ENCODE measurements at places on chromosomes 13 and 19.

DNA sequence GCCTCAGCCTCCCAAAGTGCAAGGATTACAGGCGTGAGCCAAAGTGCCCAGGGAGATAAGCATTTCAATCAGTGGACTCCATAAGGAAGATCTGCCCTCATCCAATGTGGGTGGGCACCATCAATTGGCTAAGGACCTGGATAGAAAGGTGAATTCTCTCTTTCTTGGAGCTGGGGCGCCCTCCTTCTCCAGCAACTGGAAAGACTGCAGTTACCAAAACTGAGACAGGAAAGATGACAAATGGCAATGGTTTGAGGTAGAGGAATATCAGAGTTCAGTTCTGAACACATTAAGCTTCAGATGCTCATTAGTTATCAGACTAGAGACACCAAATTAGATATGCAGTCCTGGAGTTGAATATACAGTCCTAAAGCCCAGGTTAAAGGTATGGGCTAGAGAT, 10.5 kb upstream of the ELF1 start:
- no peak for DNase-seq

- DNase-seq, result no peak
These were observed 2.1 kb downstream of the CALM3 start for GRCh38 chr19:46603195-46603637.

DNA sequence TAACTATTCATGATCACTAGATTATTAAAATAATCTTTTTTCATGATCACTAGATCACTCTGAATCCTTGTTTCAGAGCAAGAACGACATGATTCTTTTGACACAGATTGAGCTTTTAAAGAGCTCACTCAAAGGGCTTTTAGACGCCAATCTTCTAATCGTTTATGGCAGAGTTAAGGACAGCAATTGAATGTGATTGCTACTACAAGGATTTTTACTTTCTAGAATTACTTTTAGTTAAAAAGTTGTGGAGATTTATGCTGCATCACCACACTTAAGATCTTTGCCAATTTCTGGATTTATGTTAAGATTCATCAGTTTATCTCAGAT, 1.3 kb downstream of the EXOSC8 start:
- DNase-seq, result no peak

- DNase-seq, result no peak
These were observed 48.4 kb upstream of the CYP2A13 start for GRCh38 chr19:41039806-41040205.

DNA sequence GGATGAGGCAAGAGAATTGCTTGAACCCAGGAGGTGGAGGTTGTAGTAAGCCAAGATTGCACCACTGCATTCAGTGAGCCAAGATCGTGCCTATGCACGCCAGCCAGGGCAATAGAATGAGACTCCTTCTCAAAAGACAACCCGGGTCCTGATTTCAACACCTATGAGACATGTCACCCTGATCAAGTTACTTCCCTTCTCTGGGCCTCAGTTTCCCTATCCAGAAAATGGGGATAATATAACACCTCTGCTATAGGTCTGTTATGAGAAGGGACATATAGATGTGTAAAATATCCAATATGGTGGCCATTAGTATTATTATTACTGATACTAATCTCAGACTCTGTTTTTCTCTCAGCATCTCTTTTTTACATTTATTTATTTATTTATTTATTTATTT, 12.9 kb upstream of the GIPR start:
- DNase-seq, result no peak

DNA sequence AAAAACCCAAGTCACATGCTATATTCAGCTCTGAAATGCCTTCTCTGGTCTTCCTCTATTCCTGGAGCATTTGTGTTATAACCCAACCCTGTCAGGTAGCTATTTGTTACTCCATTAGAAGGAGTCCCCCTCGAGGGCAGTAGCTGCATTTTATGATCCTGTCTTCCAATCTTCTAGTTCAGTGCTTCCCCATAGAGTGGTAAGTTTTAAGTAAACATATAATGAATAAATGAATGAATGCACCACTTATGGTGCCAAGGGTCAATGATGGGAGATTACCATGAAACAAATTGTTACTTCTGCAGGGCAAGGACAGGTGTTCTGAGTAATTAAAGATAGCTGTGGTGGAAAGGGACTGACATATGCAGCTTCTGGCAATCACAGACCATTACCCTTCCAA, 4.0 kb downstream of the RASL11A start:
- no peak for DNase-seq

GRCh38 chr19:32789429-32789828, 69.9 kb downstream of the TDRD12 start:
- DNase-seq, result no peak

- no peak for DNase-seq
These were observed 51.8 kb downstream of the F2RL3 start for GRCh38 chr19:16940626-16941025.

DNA sequence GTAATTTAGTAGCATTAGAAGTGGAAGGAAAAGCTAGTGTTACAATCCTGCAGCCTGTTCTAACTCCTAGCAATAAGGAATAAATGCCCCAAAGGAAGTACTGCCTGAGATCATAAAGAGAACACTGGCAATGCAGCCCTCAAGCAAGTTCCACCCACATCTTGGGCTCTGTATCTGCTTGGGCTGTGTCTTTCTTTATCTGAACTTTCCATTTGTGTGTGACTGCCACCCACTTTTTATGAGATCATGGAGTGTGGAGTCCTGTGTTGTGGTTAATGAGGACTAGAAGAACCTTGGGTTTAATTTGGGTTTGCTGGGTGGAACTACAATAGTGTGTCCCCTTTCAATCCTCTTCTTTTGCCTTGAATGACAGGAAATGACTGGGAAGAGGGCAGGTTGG, 38.2 kb downstream of the RFXAP start:
- DNase-seq, result no peak

DNA sequence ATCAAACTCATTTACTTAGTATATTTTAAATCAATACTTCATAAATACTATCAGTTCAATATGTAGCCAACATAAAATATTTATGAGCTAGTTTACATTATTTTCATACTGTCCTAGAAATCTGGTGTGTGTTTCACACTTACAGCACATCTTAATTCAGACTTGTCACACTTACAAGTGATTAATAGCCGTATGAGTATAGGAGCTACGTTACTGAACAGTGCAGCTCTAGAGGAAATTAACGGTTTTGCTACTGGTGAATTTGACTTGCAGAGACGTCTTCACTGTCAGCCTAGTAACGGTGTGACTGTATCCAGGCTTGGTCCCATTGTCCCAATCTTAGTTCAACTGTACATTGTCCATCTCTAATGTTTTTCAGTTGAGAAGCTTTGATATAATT, 33.7 kb upstream of the POSTN start:
- no peak for DNase-seq

- DNase-seq, result peak; percentile 84
These were observed 539.7 kb downstream of the RFC3 start for GRCh38 chr13:34357435-34358232.

DNA sequence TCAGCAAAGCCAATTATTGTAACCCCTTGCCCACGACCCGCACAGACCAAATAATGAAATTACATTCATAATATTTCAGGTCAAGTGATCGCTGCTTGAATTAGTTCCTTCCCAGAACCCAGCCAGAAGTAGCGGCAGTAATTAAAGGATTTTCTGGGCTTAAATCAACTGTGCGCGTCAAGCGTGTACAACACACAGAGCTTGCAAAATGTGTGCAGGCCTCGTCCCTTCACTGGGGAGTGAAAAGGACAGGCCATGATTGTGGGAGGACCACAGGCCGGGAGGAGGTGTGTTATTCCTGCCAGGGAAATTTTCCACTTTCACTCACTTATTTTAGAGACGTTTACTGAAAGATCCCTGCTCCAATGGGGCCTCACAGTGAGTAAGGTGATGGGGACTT, 84.9 kb downstream of the CHST8 start:
- no peak for DNase-seq

DNA sequence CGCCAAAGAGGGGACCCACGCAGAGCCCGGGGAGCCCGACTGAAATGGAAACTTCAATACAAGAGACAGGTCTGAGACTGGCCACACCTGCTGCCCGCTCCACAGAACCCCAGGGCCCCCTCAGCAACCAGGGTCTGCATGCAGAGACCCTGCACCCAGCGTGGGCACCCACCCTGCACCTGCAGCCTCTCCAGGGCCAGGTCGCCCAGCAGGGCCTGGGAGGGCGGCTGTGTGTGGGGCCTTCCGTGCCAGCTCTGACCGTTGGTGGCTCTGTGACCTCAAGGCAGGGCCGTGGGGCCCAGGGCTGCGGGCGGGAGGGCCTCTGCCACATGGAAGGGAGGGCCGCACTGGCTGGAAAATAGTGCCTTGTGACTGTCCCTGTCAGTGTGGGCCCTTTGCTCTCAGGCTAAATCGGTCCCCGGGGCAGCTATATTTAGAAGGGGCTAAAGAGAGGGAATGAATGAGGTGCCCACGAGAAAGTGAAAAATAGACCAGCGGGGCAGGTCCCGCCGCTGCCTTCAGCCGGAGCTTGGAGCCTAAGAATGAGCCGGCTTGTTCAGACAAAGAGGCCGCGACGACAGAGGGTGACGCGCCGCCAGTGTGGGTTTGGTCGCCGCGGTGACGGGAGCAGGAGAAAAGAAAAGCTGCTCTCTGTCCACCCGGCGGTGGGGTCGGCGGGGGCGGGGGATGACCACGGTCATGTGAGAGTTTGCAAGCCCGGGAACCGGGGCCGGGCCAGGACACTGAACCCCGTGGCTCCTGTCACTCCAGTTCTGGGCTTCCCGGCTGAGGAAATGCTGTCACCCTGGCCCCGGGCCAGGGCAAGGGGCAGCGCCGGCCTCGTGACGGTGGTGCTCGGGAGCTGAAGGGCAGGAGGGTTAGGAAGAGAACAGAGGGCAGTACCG, 70.5 kb downstream of the GADD45B start:
- peak; percentile 89 for DNase-seq

DNA sequence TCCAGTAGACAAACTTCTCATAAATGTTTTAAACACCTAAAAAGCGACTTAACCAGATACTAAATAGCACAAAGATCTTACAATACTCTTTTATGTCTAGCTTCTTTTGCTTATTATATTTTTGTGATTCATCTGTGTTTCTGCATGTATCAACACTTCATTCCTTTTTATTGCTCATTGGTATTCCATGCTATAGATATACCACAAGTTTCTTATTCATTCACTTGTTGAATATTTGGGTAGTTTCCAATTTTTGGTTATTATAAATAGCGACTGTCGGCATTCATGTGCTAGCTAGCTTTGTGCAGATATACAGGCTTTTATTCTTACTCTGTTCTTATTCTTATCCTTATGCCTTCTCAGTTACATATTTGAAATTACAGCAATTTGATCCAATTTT, 50.0 kb upstream of the RGCC start:
- no peak for DNase-seq

- no peak for DNase-seq
These were observed 54.4 kb upstream of the MEDAG start for GRCh38 chr13:30851697-30852096.

- no peak for DNase-seq
These were observed 3.0 kb upstream of the ZNF878 start for GRCh38 chr19:12055784-12056183.

- no peak for DNase-seq
These were observed 309.5 kb downstream of the MTUS2 start for GRCh38 chr13:29129616-29130015.

- DNase-seq, result no peak
These were observed 12.8 kb downstream of the RGCC start for GRCh38 chr13:41470196-41470595.

DNA sequence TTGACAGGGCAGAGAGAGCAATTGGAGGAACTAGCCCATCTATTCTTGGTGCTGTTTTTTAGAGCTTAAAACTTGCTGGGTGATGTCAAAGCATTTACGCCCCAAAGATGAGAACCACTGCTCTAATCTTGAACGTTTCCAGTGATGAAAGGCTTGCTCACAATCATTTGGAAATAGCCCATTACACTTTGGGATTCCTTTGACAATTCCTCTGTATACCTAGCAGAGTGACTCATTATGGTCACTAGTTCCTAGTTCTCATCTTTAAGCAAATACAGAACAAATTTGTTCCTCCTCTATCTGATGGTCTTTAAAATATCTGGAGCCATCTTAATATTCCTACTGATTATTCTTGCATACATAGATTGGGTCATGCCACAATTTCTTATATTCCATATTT, 112.3 kb downstream of the GPC6 start:
- no peak for DNase-seq

DNA sequence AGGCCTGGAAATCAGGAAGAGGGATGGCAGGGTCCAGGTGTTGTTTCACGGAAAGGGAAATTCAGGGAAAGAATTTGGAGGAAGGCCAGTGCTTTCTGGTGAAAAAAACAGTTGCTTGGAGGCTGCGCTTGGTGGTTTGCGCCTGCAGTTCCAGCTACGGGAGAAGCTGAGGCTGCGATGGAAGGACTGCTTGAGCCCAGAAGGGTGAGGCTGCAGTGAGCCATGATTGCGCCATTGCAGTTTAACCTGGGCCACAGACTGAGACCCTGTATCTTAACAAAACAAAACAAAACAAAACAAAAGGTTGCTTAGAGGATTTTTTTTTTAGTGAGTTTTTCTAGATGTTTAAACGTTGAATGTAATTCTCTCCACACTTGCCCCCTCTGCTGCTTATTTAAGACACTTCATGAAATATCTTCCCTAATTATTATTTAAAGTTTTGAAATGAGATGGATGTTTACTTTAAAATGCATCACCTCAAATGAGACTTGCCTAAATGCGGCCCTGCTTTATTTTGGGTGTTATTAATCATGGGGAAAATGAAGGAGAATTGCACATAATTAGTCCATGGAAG, 75.4 kb upstream of the TRPC4 start:
- no peak for DNase-seq

DNA sequence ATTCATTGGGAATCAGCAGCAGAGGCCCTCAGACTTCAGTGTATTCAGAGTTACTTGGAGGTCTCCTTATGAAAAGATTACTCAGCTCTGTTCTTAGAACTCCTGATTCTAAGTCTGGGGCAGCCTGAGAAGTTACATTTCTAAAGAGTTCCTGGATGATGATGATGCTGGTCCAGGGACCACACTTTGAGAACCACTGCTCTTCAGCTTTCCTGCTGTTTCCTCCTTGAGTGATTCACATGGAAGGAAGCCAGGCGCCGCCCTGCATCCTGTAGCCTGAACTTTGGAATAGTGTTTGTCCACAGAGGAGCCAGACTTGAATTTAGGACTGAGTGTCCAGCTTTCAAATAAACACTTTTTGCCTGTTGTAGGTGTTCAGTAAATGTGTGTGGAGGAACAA, 2.9 kb downstream of the CEBPG start:
- DNase-seq, result peak; percentile 92

DNA sequence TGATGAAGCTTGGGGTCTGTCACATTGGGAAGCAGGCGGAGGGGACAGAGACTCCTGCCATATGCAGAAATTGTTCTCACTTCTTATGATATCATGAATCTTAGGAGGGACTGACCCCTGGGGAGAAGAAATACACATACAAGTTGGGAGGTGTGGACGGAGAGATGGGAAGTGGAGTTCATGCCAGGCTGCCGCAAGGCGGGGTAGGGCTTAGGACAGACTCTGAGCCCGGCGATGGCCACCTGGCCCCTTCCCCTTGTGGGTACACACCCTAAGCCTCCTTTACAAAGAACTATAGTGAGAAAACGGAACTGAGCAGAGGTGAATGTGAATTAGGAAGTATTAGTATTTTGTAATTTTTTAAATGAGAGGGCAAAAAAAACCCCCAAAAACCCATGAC, 177.0 kb upstream of the IRS2 start:
- no peak for DNase-seq

Measured in SJSA1 (cell line).